Esophagus muscularis mucosa (tissue), 4 donors: ENCODE measurements at places on chromosomes 1 and 21. TPM values are rescaled to one million over a fixed set of nuclear protein-coding genes. Genes with fewer than 3 reads are reported as not detected.

Gene CRABP2
- 6.4 TPM for total RNA-seq

Gene PKLR
- total RNA-seq, result not detected

Gene OR2T10
- total RNA-seq, result not detected

Gene HPDL
- not detected for total RNA-seq

Gene UBE2G2
- 87.0 TPM for total RNA-seq

DNA sequence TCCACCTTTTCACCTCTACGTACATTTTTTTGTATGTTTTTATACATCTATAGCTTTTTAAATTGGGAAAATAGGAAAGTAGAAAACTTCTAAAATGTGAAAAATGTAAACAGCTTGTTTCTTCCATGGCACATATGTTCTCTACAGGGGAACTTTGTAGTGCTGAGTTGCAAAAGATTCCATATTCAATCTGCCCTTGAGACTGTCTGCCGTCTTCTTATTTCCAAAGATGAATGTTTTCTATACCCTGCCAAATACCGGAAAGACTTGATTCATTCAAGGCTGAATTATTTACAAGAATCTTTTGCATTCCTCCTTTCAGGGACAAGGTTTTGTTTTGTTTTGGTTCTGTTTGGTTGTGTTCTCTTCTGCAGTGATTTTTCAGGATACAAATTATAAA is 1334.5 kb upstream of the ADGRL4 start:
- no peak for DNase-seq

GRCh38 chr1:219782311-219782710 is 146.0 kb downstream of the SLC30A10 start:
- peak; percentile 77 for DNase-seq

DNA sequence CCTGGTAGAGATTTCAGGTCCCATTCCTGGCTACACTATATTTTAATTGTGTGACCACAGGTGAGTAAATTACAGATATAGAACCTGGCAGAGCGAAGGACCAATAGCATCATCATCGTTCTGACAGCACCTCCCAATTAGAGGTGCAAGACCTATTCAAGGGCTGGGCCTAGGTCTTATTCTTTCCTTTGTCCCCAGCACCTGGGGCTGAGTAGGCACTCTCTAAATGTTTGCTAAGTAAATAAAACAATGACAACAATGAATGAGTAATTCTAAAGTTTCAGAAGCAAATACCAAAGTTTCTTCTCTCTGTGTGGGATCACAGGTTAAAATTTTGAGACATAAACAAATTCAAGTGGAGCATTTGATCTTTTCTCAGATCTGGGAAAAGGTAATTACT is 32.7 kb downstream of the BEND5 start:
- DNase-seq, result no peak

DNA sequence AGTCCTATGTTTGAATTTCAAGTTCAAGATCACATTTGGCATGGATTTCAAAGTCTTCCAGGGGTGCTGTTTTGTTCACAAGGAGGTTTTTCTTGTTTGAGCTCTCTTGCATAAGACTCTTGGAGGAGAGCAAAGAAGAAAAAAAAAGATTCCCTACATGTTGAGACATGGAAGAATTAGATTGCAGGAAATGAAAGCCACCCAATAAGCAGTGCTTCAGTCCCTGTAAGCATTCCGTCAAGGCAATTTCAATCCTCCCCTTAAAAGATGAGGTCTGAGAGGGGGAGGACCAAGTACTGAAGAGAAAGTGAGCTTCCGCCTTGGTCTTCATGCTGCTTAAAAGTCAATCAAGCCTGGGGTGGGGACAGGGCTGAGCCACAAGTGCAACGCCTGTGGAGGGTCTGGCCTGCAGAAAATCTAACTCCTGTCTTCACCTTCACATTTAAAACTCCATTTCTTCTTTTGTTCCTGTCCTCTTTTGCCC is 50.2 kb downstream of the LPAR3 start:
- peak; percentile 37 for DNase-seq
